ENCODE measurements at places on chromosomes 13 and 19. TPM values are rescaled to one million over a fixed set of nuclear protein-coding genes. Genes with fewer than 3 reads are reported as not detected.

GRCh38 chr13:46170687-46171086, 11.3 kb downstream of the LCP1 start:
- DNase-seq: no peak

Gene PAN3
- 40.8 TPM for total RNA-seq

DNA sequence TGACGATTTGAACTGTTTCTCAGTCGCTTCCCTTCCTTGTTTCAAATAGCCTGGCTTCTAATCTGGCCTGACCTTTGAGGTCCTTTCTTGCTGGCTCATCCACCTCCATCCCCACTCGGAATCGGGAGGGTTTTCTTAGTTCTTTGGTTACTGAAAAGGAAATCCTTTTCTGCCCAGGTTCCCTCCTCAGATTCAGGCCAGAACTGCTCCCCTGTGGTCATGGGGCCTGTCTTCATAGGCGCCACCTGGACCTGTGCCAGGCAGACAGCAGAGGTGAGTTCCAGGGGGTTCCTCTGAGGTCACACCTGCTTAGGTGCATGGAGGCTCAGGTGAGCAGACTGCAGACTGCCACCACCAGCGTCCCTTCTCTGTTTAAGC, 62.4 kb downstream of the AKAP11 start:
- DNase-seq: no peak

Gene CKM
- 1.1 TPM for total RNA-seq

Gene EBI3
- total RNA-seq: 3.9 TPM

- no peak for DNase-seq
Measured at GRCh38 chr19:33426621-33427361, 53.3 kb downstream of the CEBPG start.

GRCh38 chr13:97766749-97767148, 186.7 kb upstream of the IPO5 start:
- no peak for DNase-seq

- DNase-seq: no peak
Measured at GRCh38 chr13:96199315-96199714, 109.4 kb downstream of the HS6ST3 start.

DNA sequence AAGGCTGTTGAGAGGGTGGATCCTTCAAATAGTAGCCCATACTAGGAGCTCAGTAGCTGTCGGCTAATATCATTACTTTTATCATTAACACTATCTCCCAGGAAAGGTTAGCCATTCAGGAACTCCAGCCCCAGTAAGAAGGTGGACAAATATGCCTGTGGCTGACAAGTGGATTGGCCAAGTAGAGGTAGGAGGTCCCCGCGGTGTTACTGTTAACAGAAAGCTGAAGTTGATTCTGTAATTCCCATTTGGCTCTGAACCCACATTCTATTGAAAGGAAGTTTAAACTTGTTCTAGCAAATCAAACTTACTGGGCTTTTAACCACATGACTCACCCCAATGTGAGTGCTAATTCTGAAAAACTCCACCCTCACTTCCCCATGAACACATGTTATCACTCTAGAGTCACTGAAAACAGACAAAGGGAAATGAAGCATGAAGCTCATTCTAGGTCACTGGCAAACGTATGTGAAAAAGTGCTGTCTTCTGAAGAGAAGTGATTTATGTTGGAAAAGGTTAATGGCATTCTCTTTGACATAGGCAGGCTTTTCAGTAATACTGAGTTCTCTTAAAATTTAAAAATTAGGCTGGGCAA, 273.5 kb downstream of the FGF14 start:
- no peak for DNase-seq

DNA sequence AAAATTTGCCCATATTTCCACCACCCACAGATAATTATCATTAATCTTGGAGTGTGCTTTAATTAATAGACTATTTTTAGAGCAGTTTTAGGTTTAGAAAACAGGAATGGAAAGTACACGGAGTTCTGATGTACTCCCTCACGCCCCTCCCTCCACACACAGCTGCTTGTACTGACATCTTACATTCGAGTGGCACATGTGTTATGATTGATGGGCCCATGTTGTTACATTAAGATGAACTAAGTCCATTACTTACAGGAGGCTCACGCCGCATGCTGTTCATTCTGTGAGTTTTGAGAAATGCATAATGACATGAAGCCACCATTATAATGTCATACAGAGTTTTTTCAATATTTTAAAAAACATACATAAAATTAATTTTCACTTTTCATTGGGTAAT, 1.2 kb upstream of the SPATA13 start:
- no peak for DNase-seq

Data from sigmoid colon (tissue), 7 donors.